ENCODE measurements at places on chromosomes 11 and 22.

GRCh38 chr11:134749040-134749839 lies 337.2 kb upstream of the B3GAT1 start:
- no peak for DNase-seq

- no peak for DNase-seq
Observed at GRCh38 chr22:46614025-46614931, 5.9 kb upstream of the GRAMD4 start.

DNA sequence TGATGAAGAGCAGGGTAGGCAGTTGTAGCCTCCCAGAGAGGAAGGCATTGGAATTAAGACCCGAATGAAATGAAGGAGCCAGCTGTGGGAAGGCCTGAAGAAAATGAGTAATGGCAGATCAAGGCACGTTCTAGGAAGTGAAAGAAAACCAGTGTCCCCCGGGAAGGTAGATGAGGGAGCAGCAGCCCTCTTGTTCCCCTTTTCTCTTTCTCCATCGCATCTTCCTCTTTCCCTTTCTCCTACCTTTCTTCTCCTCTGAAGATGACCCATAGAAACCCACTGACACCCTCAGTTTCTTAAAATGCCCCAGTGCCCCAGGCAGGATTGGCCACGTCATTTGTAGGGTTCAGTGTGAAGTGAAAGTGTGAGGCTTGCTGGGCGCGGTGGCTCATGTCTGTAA lies 172.6 kb upstream of the SEZ6L start:
- no peak for DNase-seq

- peak; percentile 74 for DNase-seq
Observed at GRCh38 chr11:69486773-69487291, 5.4 kb downstream of the LINC01488 start.

DNA sequence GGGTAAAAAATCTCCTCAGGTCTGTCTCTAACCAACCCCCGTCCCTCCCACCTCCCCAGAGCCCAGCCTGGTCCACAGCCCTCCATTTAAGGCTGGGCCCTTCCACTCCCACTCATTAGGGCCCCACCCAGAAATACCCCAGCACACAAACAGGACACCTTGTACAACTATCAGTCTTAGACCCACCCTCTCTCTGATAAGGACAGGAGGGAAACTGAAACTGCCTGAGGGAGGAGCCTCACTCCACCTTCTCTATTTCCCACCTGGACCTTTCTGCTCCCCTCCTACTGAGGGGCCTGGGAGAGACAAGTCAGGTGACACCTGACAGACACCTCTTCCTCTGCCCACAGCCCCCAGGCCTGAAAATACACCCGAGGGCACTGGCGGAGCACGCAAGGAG lies 90.2 kb downstream of the PLEKHA7 start:
- DNase-seq = no peak

- DNase-seq = no peak
Observed at GRCh38 chr11:58919980-58920379, 19.3 kb upstream of the GLYATL1 start.

GRCh38 chr22:25134028-25134427 lies 65.6 kb upstream of the CRYBB3 start:
- no peak for DNase-seq

DNA sequence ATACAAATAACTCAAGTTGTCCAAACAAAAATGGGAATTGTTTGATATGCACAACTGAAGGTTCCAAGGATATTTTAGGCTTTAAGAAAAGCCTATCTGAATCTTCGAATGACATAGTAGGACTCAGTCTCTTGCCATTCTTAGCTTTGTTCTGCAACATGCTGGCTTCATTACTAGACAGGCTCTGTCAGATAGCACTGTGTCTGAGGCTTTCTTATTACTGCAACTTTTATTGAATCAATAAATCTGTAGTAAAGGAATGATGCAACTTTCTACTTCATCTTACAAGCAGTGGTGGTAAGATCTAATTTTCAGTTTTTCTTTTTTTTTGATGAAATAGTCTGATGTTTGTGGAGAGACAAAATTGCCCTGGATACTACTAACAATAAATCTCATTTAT lies 319.3 kb upstream of the CCDC179 start:
- DNase-seq = no peak

Measured in left lung (tissue), 14 donors.